ENCODE measurements at places on chromosomes 3 and 15. TPM values are rescaled to one million over a fixed set of nuclear protein-coding genes. Genes with fewer than 3 reads are reported as not detected.

Gene ENTPD3
- polyA plus RNA-seq: 0.20 TPM

Gene CP
- 14.5 TPM for polyA plus RNA-seq

- no peak for DNase-seq
These were observed 257.4 kb upstream of the IL12A start for GRCh38 chr3:159731254-159731653.

DNA sequence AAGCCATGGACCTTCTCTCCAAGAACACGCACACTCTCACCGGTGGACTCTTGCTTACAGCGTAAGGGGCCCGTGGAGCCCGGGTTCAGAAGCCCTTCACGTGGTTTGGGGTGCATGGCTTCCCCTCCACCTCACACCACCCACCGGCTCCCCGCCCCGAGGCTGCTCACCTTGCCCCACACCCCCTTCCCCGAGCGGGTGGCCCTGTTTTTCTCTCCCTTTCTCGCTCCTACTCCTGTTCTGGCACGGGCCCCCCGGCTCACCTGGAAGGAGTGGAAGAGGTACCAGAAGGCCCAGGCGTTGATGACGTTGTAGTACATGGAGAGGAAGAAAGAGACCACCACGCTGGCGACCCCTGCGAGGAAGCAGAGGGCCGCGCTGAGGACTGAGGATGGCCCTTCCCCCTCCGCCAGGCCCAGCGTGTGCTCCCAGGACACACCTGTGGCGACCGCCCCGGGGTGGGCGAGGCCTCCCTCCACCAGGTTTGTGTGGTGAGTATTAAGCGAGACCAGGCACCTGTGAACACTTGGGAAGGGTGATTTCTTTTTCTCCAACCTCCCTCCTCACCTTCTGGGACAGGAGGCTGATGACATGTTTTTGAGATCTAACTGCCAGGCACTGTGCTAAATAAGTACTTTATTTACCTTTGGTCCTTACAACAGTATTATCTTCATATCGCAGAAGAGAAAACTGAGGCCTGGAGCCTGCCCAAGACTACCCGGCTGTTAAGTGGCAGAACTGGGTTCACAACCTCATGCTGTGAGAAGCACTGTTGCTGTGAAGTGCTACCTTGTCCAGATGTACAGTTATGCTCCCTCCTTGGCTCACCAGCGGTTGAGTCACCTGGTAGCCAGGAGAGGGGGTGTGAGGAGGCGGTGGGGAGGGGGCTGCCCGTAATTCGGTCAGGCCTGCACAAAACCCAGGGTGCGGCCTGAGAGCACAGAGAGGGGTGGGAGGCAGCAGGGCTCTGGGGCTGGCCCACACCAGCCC, 16.3 kb downstream of the SLC6A20 start:
- DNase-seq: no peak
